Stimulated activated CD8-positive, alpha-beta memory T cell treated with anti-CD3 and anti-CD28 coated beads, Interleukin-4, amount 100 ng/mL, for 1 hour (primary cell): ENCODE measurements at places on chromosomes 3 and 15.

DNA sequence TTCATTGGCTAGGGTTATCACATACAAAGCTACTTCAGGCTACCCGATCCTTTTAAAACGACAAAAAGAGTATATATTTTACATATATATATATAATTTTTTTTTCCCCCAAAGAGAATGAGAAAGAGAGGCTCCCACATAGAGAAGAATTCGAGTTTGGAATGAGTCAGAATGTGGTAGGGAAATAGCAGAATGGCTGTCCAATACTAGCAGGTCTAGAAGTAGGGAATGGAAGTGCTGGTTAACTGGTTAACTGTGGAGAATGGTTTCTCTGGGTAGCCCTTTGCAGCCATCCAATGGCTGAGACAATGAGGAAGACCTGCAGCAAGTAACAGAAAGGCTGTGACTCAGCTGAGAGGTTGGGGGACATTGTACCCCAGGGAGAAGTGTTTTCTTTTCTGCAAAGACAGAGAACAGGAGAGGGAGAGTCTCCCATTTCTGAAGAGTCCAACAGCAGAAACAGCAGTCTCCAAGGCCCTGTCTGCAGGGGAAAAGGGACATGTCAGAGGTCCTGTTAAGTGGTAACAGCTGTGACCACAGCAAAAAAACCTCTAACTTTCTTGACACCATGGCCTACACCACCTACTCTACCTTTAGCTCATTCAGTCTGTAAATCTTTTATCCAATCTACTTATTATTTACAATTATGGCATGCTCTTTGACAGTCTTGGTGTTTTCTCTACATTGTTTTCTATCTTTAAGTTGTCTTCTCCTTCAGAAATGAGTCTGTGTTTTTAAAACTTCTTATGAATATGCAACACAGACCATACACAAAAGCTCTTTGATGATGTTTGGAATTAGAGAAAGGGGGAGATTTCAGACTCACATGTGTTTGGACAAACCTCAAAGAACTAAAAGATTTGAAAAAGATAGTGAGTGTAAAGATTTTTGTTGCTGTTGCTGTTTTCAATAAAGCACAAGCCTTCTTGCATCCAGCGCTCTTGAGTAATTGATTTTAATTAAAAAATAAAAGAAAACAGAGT, 116.1 kb upstream of the SLC7A14 start:
- no peak for DNase-seq

- no peak for DNase-seq
Observed at GRCh38 chr3:134850761-134851160, 55.7 kb downstream of the EPHB1 start.

DNA sequence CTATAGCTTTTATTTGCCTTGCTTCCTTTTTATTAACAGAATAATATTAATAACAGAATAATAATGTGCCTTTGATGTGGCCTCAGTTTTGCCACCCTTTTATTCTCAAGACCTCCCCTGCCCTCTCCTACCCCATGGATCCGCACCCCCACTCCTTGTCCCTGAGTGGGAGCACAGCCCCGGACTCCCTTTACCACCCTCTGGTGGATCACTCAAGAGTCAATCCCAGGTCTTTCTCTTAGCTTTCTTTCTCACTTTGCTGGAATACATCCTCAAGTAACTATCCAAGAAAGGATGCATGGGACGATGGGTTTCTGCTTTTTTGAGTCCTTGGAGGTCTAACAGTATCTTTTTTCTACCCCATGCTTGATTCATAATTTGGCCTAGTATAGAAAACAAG, 63.4 kb downstream of the KLF13 start:
- no peak for DNase-seq

- no peak for DNase-seq
Observed at GRCh38 chr3:154227531-154227930, 96.8 kb downstream of the DHX36 start.

DNA sequence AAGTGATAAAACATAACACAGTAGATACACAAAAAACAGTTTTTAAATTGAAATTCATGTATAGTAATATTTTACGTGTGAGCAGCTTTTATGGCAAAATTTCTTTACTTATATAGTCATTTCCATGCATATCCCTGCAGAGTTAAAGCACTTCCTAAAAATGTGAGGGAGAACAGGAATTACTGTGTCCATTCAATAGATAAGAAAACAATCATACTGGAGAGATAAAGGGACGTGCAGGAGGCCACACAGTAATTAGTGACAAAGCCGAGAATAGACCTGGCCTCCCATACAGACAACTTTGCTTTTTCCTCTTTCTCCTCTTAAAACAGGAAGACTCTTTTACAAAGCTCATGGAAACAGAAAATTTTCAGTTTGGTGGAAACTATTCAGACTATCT, 247.5 kb downstream of the CDIN1 start:
- DNase-seq = no peak

- no peak for DNase-seq
Observed at GRCh38 chr3:10376353-10376752, 55.4 kb upstream of the SEC13 start.

GRCh38 chr3:113747283-113748046, 630 bp downstream of the ATP6V1A start:
- no peak for DNase-seq

GRCh38 chr3:177878192-177878591, 658.0 kb upstream of the KCNMB2 start:
- DNase-seq = no peak

GRCh38 chr3:35601959-35602358, 37.4 kb upstream of the ARPP21 start:
- no peak for DNase-seq

DNA sequence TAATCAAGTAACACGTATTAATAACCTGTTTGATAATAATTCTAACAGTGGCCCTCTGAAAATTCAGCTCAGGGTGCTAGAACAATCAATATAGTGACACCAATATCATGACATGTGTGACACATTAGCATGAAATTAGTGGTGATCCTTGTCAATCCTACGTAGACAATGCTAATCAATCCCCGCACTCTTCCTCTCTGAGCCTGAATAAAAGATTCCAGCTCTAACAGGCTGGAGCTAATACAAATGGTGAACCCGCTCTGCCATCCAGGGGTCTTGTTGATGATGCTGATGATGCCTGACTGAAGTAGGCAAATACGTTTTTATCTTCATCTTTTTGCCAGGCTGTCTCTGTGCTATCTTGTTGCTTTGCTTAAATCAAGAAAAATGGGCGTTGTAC, 462.5 kb downstream of the MAGI1 start:
- no peak for DNase-seq

DNA sequence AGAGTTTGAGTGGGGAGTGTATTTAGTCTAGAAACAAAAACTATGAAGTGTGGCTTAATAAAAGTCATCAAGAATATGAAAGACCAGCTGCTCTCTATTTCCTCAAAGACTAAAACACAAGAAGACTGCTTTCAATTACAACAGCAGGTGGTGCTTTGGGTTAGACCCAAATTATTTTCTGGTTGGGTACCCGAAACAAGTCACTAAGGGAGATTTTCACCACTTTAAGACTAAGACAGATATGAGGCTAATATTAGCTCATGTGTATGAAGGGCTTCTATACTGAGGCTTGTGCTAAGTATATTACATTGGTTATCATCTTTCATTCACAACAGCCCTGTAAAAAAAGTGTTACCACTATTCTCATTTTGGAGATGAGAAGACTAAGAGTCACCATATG, 43.1 kb downstream of the COL8A1 start:
- DNase-seq = no peak

GRCh38 chr3:47002171-47003055, 22.9 kb downstream of the NBEAL2 start:
- DNase-seq = no peak

GRCh38 chr15:92528736-92529135, 126.8 kb downstream of the FAM174B start:
- no peak for DNase-seq

- no peak for DNase-seq
Observed at GRCh38 chr3:141972399-141972798, 96.0 kb downstream of the ATP1B3 start.

GRCh38 chr15:41416742-41417417, at the start of gene RTF1:
RTF1 (plus strand) TSS chr15:41417095; CDS start chr15:41417116, 21 bp downstream.
- DNase-seq = peak; percentile 95

DNA sequence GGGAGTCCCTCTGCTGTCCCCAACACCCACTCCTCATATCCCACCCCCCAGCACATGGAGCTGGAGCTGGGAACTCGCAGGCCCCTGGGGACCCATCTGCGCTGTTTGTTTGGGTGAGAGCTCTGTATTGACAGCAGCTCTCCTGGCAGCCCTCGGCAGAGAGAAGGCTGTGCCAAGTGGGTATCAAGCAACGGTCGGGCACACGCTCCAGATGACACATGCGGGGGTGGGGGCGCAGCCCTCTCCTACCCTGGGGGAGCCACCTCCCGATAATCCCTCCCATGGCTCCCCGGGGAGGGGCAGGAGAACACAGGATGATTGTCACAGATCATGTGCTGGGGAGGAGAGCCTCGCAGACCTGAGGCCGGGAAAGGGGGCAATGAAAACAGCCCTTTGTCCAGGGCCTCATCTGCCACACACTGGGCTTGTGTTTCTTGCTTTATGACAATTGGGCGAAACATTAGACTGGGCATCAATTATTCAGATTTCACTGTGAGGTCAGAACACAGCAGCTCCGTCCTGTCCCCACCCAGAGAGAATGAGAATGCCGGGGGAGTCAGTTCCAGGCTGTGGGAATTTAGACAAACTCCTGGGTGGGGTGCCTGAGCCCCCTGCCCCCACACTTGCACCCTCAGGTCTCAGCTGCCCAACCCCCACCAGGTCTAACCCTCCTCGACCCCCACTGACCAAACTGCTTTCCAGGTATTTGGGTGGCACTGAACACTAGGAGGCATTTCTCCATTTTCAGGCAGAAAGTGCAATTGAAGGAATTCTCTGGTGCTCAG, 46.4 kb upstream of the KLF13 start:
- DNase-seq = no peak

- no peak for DNase-seq
Observed at GRCh38 chr15:35376707-35377106, 169.3 kb downstream of the DPH6 start.

DNA sequence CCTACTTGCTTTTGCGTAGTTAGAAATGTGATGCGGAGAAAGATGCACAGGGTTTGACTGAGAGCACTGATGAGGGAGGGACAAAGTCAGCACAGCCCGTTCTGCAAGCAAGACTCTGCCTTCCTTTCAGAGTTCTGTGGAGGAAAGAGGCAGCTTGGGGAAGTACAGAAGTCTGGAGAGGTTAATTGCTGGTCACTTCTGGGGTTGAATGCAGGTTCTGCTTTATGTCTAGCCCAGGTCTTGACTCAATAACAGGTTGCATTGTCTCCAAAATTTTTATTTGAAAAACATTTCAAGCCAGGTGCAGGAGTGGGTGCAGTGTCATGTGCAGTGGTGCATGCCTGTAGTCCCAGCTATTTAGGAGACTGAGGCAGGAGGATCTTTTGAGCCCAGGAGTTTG, 461.7 kb downstream of the NR2F2 start:
- DNase-seq = no peak

- no peak for DNase-seq
Observed at GRCh38 chr3:120113128-120114116, 19.2 kb upstream of the GSK3B start.

GRCh38 chr15:42903388-42904324, 16.9 kb downstream of the TTBK2 start:
- DNase-seq = no peak

- DNase-seq = no peak
Observed at GRCh38 chr3:54086652-54087405, 35.5 kb upstream of the CACNA2D3 start.
